ENCODE measurements at places on chromosomes 1 and 21.

GRCh38 chr1:46453449-46453848 is 36.2 kb upstream of the DMBX1 start:
- no peak for DNase-seq

GRCh38 chr1:25564777-25565574 is 21.6 kb downstream of the LDLRAP1 start:
- no peak for DNase-seq

DNA sequence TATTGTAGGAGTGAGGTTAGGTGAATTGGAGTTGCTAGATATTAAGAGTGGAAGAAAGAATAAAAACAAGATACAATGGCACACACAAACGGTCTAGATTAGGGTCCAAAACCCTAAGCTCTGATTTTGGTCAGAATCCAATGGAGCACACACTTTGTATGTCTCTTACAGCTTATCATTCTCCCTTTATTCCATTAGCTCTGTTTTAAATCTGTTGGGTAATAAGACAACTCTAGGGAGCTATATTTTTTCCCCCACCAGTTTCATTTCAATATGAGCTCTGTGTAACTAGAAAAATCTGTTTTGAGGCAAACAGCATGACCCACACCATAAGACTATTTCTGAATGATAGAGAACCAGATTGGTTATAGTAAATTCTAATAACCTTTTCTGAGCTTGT is 465.6 kb downstream of the ADGRL2 start:
- no peak for DNase-seq

- no peak for DNase-seq
These were observed 64.8 kb downstream of the ALPL start for GRCh38 chr1:21573971-21574465.

DNA sequence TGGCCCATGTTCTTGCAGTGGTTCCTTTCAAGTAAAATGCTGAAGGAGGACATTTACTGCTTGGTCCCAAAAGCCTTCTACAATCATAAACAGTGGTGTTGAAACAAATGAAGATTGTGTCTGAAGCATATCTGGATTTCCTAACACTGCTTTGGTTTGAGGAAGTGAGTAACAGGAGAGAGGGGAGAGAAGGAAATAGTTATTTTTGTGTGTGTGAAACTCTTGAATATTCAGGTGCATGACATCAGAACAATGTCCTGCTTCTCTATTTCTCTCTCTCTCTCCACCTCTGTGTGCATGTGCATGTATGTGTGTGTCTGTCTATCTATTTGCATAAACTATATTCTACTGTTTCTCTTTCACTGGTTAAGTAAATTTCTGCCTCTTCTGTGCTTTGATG is 61.4 kb upstream of the TNFSF18 start:
- DNase-seq = no peak

DNA sequence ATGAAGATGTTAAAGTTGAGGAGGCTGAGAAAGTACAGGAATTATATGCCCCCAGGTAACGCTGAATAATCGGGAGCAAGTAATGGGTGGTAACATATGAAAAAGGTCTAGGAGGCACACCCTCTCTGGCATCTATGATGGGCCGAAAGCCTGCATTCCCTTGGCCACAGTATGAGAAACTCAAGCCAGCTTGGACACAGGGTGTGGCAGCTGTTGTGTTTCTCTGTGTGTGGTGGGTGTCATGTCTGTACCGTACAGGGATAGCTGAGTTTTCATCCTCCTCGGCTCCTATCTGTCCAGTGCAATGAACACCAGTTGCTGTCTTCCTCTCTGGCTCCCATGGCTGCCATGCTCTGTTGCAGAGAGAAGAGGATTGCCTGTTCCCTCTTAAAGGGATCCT is 32.9 kb downstream of the NBPF3 start:
- no peak for DNase-seq

- DNase-seq = no peak
These were observed 35.5 kb downstream of the CDC14A start for GRCh38 chr1:100387657-100388350.

DNA sequence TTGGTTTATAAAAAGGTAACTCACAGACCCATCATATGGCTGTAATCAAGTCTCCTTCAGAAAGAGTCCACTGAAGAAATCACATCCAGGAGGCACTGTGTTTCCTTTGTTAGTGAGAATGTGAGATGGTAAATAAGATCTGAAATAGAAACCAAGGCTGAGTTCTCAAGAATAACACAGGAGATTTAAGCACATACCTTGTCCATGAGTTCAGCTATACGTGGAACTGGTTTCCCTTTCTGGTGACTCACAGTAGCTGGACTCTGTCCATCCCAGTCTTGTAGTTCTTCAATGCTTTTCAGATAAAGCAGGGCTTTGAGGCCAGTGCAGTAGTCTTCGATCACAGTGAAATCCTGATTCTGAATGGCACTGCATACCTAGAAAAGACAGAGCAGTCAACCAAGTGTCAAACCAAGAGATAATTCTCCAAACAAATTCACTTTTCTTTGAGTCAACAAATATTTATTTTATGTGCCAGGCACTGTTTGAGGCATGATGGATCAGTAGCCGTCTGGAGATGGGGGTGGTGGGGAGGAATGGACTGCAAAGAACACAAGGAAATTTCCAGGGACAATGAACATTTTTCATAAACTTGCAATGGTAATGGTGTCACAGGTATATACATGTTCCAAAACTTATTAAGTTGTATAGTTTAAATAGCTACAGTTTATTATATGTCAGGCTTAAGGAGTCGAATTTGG is 471.4 kb downstream of the PTBP2 start:
- DNase-seq = no peak

DNA sequence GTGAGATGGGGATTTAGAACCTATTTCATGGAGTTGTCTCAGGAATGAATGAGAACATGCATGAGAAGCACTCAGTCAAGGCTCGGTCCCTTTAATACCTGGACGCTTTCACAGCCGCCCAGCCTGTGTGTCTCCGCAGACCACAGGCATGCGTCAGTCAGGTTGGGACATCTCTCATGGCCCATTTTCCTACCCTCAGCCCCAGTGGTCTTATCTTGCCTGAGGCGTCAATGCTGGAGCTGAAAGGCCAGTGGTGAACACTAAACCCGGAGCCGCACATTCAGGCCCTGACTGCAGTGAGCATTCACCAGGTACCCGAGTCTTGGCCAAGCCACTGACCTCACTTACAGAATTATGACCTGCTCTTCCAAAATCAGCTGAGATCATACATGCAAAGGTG is 263.2 kb upstream of the RAB4A start:
- DNase-seq = no peak

DNA sequence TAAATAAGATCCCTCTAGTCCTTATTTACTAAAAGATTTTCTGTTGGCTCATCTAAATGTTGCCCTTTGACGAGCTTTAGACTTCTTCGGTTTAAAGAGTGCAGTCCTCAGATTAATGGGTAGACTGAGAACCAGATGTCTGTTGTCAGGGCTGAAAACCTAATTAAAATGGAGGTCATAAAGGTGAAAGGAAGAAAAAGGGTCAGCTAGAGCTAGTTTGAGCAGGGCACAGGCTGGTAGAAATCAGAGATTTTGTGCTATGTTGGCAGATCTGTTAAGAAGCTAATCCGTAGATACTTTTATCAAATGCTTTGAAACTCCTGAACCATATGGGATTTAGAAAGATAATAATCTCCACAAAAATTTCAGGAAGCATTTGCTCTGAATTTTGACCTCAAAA is 959.0 kb downstream of the PLA2G4A start:
- no peak for DNase-seq

- DNase-seq = no peak
These were observed 23.3 kb downstream of the PLEKHM2 start for GRCh38 chr1:15707239-15707925.

GRCh38 chr1:96374076-96374762 is 347.4 kb upstream of the PTBP2 start:
- DNase-seq = no peak

GRCh38 chr1:243246916-243247315 is 8.2 kb downstream of the CEP170 start:
- no peak for DNase-seq

All from stimulated activated CD8-positive, alpha-beta memory T cell treated with anti-CD3 and anti-CD28 coated beads, Interleukin-4, amount 100 ng/mL, for 4 hours (primary cell).